ENCODE measurements at places on chromosomes 7 and 10.

DNA sequence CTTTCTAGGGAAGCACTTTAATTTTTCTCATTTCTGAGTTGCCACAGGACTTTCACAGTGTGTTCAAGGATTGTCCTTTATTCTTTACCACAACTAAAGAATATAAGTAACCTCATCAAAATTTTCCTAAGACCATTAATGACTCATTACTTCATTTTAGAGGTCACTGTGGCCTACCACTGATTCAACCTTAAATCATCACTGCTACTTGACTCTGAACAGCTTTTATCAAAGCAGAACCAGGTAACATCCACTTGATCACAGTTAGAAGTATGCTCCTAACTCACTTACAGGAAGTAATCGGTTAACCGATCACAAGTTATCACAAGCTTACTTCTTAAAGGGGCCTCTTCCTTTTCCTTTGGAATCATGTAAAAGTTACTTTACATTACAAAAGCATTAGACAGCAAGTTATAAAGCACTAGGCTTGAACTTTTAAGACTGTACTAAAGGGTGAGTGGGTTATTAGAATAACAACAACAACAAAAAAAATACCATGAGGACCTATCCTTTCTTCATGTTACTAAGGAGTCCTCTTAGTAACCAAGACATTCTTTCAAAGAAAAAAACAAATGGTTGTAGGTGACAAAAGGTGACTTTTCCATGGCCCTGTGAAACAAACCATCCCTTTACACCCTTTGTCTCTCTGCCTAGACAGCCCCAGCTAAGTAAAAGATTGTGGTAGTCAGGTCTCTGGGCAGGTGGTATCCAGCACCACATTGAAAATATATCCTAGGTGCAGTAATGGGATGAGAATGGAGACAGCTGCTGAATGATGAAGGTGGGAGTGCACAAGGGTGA is 40.0 kb upstream of the PDK4 start:
- peak; percentile 60 for DNase-seq

- DNase-seq: no peak
Measured at GRCh38 chr10:68046642-68047041, 28.4 kb downstream of the HERC4 start.

DNA sequence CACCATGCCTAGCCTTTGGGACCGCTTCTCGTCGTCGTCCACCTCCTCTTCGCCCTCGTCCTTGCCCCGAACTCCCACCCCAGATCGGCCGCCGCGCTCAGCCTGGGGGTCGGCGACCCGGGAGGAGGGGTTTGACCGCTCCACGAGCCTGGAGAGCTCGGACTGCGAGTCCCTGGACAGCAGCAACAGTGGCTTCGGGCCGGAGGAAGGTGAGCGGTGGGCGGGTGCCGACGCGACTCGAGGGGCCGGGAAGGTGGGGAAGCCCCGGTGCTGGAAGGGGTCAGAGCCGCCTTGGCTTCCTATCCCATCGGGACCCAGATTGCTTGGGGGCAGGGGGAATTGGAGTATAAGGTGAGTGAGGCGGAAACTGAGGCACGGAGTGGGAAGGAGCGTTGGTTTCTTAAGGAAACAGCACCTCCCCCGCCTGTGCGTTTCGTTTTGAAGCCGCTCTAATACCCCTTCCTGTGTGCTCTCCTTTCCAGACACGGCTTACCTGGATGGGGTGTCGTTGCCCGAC is 547 bp downstream of the DDIT4 start:
- DNase-seq: no peak

DNA sequence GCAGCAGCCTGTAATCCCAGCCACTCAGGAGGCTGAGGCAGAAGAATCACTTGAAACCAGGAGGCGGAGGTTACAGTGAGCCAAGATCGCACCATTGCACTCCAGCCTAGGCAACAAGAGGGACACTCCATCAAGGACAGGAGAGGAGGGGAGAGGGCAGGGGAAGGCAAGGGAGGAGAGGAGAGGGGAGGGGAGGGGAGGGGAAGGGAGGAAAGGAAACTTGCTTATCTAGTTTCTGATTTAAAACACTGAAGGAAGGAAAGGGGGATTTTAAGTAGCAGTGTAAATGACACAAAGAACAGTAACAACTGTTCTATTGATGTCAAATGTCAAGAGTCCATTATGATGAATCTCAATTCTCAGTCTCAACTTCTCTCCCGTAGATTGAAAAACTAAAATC is 43.7 kb downstream of the SRPK2 start:
- no peak for DNase-seq

- no peak for DNase-seq
Measured at GRCh38 chr10:53679666-53680065, 907.1 kb upstream of the MBL2 start.

DNA sequence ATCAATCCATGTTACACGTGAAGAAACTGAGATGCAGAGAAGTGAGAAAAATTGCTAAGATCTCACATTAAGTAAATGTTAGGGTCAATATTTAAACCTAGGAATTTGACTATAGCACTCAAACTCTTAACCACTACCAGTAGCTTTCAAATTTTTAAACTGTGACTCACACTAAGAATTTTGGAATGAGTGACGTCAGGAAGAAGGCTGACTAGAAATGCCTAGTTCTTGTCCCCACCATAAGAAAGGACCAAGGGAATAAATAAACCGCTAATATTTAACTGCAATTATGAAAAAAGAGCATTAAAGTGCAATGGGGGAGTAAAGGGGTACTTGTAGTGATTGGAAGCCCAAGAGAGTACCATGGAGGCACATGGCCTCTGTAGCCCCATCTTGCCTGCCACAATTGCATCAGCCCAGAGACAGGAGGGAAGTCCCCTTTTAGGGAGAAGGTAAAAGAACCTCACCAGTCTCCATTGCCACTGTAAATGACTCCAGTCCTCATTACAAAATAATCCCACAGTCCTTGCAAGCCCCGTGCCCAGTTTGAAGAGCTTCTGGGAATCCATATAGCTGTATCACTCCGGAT is 3.5 kb upstream of the AKR1B1 start:
- peak; percentile 89 for DNase-seq

Data from HT1080 (cell line).